ENCODE measurements at places on chromosomes 12 and 14.

DNA sequence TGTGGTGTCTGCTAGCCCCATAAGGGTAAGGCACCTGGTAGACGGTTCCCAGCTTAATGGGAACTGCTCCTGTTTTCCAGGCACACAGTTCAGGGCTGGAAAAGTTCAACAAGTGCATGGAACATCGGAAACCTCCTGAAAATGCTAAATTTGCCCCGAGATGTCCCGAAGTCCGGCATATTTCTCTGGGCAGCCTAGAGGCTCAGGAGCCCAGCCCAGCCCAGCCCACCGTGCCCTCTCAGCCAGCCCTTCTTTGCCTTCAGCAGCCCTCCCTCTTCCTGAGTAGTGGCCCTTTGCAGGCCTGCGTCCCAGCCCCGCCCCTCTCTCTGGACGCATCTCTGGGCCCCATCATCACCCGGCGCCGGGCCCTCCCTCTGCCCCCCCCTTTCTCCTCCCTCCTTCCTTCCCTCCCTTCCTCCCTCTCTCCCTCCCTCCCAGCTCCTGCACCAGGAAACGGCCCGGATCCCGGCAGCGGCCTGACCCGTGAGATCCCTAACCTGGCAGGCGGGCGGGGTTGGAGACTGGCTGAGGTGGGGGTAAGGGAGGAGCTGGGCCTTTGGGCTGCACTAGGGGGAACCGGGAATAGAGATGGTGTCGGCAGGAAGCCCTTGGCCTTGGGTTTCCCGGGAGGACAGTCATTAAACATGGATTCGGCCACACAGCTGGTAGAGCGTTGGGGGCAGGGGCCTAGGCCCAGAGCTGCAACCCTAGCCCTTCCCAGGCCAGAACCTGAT is at the start of gene BCL2L2:
Gene BCL2L2 (plus strand): TSS at position 422 of the 734 bp plus-strand sequence. CDS start 935 bp downstream, outside the sequence.
- peak; percentile 41 for DNase-seq

- no peak for DNase-seq
Observed at GRCh38 chr14:101292448-101292847, 268.8 kb upstream of the DIO3 start.

- DNase-seq, result no peak
Observed at GRCh38 chr14:103762541-103762940, 46.9 kb downstream of the ZFYVE21 start.

GRCh38 chr12:61808856-61809255 is 451.3 kb upstream of the USP15 start:
- DNase-seq, result no peak

DNA sequence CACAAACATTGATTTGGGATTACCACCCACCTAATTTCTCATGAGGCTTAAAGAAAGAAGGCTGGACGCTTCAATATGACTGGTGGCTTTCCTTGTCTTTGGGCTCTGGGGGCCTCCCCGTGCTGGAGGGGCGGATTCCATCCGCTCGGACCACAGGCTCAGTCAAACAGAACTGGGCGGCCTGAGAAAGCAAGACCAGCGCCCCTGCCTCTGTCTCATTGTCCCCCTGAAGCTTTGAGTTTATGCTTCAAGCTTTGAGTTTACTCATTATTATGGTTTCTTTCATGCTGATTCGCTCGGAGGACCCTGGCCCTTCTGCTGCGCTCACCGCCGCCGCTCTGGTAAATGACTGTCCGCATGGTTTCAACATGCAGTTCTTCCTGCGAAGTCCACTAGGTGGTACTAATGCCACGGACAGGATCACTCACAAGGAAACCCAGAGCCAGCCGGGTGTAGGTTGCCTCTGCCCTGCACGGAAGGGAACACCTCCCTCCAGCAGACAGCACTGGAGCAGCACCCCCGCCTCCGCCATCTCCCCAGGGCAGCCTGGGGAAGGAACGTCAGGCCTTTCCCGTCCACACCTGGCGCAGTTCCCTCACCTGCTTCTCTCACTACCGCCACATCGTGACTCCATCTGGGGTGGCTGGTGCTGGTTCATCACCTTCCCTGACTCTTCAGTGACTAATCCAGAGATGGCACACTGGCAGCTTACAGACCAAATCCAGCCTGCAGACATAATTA is 13.2 kb upstream of the TIGAR start:
- DNase-seq, result no peak

DNA sequence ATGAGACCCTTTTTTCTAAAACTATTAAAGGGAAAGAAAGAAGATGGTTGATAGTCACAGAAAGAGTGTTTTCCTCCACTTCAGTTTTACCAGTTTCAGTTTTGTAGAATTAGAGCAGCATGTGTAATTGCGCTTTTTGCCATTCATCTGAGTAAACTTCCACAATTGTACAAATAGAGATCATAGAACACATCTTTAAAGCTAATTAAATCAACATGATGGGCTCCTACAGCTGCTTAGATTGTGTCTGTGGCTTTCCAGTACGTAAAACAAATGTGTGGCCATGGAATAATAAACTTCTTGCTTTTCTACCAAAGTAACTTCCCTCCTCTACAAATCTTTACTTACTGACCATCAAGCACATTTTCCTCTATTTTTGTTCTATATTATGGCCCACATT is 84.2 kb upstream of the LRIG3 start:
- DNase-seq, result no peak
